ENCODE measurements at places on chromosomes 5 and 9.
A peak's percentile ranks its signal among the peaks of the same experiment; 100 is the strongest.

GRCh38 chr5:94618493-94619328 lies at the start of the genes KIAA0825 and SLF1:
KIAA0825 (minus strand) TSS chr5:94618604; CDS start chr5:94537126, 81,478 bp downstream.
SLF1 (plus strand) TSS chr5:94618669; CDS start chr5:94628811, 10,142 bp downstream.
- peak; percentile 93 for DNase-seq

GRCh38 chr9:2354216-2354615 lies 267.4 kb upstream of the VLDLR start:
- peak; percentile 13 for DNase-seq

GRCh38 chr5:11785771-11786352 lies 118.4 kb downstream of the CTNND2 start:
- no peak for DNase-seq

DNA sequence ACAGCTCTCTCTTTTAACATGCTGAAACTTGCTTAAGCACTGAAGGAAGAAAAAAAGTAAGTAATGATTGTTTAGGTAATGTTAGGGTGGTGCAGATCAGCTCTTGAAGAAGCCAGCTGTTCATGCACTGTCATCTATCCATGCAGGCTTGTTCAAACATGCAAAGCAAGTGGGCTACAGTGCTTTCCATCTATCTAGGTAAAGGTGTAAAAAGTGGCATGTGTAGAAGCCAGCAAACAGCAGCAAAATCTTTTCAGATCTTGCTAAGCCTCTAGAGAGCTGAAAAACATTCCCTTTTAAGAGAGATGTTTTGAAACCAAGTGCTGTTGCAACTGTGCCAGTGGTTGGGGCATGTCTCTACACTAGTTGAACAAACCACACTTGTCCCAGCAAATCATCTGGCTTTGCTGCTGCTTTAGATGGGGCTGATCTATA lies 214.4 kb downstream of the EFNA5 start:
- DNase-seq, result peak; percentile 49

DNA sequence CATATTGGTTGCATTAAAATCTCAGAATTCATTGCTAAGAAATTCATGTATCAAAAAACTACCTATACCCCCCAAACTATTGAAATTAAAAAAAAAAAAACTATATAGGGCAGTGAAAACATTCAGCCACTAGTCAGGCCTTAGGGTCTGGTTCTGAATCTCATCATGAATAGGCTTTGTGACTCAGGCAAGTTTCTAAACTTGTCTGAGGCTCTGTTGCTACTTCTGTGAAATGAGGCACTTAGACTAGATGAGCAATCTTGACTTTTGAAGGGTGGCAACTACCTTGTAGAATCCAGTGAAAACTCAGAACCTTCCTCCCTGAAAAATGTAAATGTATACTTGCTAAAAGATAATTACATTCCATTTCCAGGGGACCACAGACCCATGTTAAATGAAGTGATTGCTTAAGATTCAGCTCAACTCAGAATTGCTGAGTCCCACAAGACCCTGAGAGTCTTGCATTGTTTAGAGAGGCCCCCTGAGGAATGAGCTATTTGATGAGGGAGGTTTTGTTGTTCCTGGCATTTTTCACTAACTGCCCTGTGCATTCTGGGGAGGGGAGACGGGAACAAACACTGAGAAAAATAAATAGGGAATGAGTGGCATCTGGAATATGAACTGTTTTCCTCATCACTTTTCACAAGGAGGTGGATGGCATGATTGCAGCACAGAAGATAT lies 29.5 kb downstream of the RAI14 start:
- no peak for DNase-seq

All from NAMALWA (cell line).